ENCODE measurements at places on chromosomes 7 and 10.

- DNase-seq = peak; percentile 43
Observed at GRCh38 chr10:6738112-6738768, 158.2 kb upstream of the PRKCQ start.

- peak; percentile 73 for DNase-seq
Observed at GRCh38 chr10:119680050-119680449, 28.9 kb downstream of the BAG3 start.

- no peak for DNase-seq
Observed at GRCh38 chr7:88127637-88128290, 92.1 kb downstream of the SRI start.

- peak; percentile 79 for DNase-seq
Observed at GRCh38 chr10:89342206-89342958, 14.6 kb downstream of the IFIT3 start.

DNA sequence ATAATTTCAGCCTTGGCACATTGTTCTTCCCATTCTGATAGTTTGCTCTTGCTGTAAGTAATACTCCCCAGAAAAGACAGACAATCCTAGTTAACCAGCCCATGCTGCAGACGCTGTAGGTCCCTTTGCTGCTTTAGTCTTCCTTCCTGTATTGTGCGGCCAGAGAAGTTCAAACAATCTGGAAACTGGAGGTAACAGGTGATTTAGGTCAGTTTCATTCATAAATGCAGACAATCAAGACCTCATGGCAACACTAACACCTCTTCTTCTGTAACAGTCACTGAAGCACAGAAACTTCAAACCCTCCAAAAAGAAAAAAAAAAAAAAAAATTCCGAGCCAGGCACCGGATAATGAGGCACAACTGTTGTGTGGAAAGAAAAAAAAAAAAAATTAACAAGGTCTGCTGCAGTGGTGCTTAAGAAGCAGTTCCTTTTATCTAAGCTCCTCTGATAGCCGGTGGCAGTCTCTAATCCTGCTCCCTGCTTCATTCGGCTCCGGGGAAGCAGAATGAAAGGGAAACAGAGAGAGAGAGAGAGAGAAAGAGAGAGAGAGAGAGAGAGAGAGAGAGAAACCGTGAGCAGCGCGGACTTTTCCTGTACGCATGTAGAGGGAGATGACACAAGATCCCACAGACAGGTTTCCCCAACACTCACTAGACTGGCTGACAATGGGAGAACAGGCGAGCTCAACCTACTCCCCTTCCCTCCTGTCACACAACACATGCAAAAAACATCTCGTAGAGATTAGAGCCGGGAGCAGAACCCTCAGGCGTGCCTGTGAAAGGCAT is at the start of gene SEMA3A:
TSS of gene SEMA3A (minus strand) at position 306 of the 788 bp plus-strand sequence. CDS start at position 103, 203 bp downstream.
- DNase-seq = peak; percentile 83

- no peak for DNase-seq
Observed at GRCh38 chr7:250523-250922, 39.4 kb upstream of the FOXL3 start.

- DNase-seq = peak; percentile 54
Observed at GRCh38 chr7:120554960-120555571, 282.1 kb downstream of the KCND2 start.

GRCh38 chr10:68111584-68111983 is 2.3 kb downstream of the MYPN start:
- no peak for DNase-seq

GRCh38 chr10:14476641-14477407 is 146.1 kb upstream of the FRMD4A start:
- peak; percentile 91 for DNase-seq

DNA sequence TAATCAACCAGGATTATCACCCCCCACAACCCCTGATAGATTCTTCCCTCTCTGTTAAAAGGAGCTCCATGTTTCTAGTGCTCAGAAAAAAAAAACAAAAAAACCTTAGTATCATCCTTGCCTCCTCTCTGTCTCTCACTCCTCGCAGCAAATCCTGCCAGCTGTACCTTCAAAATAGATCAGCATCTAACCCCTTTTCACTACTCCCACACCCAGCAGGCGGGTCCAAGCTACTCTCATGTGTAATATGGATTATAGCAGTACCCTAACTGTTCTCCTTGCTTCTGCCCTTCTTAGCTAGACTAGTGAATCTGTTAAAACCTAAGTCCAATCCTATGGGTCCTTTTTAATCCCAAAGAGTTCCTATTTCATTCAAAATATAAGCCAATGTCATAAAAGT is 667.4 kb downstream of the MAGI2 start:
- DNase-seq = no peak

DNA sequence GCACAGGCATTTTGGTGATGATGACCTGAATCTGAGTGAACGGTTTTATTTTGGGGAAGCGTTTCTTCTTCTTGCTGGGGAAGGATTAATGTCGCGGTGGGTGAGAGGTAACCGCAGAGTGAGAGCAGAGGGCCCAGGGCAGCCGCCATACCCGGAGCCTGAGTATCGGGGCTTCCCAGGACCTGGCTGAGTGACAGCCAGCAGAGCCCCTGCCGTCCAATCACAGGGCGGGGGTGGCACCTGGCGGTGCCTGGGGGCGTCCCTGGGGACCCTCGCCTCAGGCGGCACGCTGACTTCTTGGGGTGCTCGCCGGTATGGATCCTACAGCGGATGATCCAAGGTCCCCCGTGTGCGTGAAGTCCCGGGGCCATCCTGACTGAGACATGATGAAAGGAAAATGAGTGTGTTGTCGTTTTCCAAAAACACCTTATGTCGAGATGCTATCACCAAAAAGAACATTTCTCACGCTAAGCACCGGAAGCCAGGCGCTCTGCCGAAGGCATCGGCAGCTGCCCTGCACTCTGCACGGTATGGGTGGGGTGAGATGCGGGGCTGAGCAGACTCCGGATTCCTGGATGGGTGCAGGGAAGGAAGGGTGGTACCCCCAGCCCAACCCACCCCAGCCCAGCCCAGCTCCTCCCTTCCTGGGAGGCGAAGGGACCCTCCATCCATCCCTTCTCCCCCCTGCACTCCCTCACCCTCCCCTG is 227.9 kb upstream of the SHH start:
- DNase-seq = no peak

- no peak for DNase-seq
Observed at GRCh38 chr7:117565226-117565625, 85.4 kb downstream of the CFTR start.

GRCh38 chr10:20971901-20972300 is 74.8 kb upstream of the NEBL start:
- no peak for DNase-seq

- DNase-seq = no peak
Observed at GRCh38 chr10:130014263-130015074, 50.4 kb upstream of the EBF3 start.

DNA sequence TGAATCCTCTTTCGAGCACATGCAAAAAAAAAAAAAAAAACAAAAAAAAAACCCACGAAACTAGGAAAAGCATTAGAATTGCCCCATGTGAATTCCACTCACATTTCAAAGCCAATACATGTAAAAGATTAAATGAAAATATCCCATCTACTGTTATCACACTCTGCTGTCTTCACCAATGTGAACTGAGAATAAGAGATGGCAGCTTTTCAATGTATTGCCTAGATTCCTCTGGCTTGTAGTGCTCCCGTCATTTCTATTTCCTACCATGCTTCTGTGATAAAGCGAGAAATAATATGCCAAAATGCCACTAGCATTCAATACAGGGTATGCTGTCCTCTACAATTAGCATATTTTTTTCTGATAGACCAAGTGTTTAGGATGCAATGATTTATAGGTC is 517.0 kb downstream of the NRG3 start:
- DNase-seq = no peak

DNA sequence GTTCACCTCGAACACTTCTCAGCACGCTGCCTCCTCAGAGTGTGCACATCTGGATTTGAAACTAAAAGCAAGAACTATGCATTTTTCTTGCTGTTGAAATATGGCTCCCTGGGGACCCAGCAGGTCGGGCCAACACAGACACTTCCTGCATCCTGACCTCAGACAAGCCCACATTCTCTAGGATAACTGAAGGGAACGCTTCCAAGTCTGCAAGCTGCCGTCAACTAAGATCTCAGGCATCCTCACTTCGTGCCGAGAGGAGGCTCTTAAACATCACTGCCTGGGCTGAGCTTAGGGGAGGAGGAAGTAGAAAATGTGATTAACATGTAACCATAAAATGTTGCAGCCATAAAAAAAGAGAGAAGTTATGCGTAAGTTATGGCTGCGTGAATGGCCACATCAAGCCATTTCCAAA is 65.5 kb downstream of the PYROXD2 start:
- DNase-seq = peak; percentile 100

DNA sequence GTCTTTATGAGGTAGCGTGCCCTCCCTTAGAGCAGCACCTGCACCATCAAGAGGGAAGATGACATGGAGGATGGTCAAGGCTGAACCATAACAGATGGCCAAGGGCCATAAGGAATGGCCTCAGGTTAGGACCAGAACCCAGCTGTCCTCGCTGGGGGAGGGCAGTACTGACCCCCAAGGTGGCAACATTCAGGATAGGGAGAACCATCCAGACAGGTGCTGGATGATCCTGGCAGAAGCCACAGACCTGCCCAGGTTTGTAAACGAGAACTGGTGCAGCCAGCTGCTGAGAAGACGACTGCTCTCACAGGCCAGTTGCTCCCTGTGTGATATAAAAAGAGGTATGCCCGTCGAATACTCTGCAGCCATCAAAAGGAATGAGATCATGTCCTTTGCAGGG is 320.4 kb downstream of the GLRX3 start:
- DNase-seq = no peak

DNA sequence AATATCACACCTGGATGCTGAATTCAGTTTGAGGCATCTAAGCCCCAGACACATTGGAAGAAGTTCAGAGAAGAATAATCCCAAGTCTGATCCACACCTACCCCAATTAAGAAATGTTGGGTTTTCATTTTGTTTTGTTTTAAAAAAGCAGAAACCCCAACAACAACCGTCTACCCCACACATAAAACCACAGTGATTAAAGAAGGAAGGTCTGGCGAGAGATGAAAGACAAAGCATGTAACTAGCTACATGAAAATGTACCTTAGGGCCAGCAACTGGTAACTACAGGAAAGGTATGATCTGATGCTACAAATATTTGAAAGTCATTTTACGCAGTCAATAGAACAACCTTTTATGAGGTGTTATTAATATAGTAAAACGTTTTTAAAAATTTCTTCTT is 1112.3 kb downstream of the GATA3 start:
- no peak for DNase-seq

- peak; percentile 1 for DNase-seq
Observed at GRCh38 chr7:95056107-95056739, 148.8 kb downstream of the PPP1R9A start.

DNA sequence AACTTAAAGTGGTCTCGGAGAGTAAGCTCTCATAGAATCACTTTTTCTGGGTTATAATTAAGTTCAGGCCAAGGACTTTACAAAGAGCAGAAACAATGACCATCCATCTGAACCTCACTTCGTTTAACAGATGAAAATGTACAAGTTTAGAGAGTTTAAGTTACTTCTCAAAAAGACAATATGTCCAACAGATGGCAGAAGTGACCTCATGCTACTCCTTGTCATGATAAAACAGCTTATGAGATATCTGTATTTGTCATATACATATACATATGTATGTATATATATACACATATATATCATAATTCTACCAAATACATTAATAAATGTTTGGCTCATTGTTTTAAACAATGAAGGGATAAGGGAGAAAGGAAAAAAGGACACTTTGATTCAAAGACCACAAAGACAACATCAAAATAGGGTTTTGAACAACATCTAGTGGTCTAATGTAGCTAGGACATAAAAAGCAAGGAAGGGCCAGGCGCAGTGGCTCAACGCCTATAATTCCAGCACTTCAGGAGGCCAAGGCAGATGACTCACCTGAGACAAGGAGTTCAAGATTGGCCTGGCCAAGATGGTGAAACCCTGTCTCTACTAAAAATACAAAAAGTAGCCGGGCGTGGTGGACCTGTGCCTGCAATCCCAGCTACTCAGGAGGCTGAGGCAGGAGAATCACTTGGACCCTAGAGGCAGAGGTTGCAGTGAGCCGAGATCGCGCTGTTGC is 17.8 kb downstream of the NAPEPLD start:
- DNase-seq = no peak

DNA sequence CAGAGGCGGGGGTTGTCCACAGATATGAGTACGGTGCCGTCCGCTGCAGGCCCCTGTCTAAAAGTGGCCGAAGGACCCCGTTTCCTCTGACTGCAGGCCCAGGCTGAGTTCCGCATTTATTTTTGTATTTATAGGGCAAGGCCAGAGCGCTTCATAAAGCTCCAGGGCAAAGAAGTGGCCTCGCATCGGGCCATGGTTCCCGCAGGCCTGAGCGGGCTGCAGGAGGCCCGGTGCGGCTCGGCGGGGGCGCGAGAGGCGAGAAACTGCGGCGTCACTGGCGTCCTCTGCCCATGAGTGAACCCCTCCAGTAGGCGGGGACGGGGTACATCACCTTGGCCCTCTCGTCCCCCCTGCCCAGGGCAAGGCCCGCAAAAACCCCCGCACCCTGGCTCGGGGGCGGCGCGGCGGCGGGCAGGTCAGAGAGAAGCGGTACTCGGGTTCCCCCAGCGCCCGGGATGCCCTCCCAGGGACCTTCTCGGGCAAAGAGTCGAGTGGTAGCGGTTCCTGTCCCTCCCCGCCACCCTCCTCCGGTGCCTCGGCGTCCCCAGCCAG is 355.7 kb downstream of the DNAJB6 start:
- DNase-seq = no peak

DNA sequence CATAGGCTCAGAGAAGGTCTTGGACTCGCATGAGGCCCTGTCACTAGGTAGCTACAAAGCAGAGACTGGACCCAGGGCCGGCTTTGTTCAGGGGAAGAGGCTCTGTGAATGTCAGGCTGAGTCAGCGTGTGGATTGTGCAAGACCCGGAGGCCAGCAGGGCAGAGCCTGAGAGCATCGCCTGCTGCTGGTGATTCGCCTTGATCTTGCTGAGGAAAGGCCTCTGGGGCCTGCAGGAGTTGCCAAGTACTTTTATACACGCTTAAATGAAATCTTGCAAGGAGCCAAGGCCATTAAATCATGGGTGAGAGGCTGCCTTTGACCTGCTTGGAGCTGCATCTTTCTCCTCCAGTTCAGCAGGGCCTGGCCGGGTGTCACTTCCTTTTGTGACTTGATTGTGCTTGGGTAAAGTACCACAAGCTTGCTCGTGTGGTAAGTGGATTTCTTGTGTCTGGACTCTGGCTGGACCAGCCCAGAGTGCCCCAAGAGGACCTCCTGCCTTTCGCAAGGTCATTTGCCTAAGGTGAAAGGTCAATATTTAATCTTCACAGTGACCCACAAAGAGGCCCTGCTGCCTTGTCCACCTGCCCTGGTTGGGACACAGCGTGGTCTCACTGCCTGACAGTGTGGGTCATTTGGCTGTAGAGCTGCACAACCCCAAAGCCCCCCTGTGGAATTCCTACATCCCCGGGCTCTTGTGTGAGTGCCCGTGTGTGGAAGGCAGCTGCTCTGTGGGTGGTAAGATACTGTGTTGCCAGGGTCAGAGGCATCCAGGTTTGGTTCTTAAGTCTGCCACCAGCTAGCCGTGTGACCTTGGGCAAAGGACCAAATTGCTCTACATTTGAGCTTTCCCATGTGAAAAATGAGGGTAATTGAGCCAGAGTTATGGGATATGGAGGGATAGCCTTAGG is 38.6 kb upstream of the SH2D4B start:
- peak; percentile 96 for DNase-seq

- no peak for DNase-seq
Observed at GRCh38 chr7:43337191-43337590, 224.7 kb downstream of the HECW1 start.

- DNase-seq = peak; percentile 68
Observed at GRCh38 chr7:7962851-7963250, 5.7 kb upstream of the GLCCI1 start.
